ENCODE measurements at places on chromosomes 16 and 17.

DNA sequence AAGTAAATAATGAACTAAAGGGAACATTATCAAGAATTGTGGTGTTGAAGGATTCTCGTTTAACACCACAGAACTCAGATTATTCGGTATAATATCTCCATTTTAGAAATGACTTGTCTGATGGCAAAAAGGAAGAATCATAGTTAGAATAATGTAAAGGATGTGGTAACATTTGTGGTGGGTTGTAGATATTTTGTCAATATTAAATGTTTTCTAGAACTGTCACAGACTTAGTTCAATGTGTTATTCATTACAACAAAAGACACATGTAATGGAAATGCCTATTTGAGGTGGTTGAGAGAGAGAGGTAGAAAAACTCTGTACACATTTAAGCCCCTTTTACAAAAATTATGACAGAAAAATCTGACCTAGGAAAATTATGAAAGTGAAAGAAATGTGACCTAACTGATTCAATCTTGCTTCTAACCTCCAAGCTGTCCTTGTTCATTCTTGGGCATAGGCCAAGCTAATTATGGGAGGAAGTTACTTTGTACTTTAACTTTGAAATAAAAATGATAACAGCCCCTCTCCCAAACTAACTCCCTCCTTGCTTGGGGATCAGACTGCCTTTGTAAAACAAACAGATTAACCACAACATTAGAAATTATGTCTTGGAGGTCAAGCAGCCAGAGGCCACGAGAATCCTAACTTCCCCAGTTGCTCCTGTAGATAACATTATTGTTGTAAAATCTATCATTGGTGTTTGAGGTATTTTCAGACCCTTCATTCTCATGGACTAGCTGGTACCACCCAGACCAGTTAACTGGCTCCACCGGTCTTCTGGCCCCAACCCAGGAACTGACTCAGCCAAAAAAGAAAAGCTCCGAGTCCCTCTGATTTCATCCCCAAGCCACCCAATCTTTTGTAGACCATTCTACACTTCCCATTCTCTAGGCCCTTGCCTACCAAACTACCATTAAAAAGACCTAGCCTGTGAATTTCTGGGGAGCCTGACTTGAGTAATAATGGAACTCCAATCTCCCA is 1287.8 kb upstream of the CDH8 start:
- no peak for DNase-seq

GRCh38 chr17:78423961-78424675 is 45.7 kb downstream of the PGS1 start:
- no peak for DNase-seq

- no peak for DNase-seq
Measured at GRCh38 chr16:86455116-86455515, 55.2 kb upstream of the FOXF1 start.

DNA sequence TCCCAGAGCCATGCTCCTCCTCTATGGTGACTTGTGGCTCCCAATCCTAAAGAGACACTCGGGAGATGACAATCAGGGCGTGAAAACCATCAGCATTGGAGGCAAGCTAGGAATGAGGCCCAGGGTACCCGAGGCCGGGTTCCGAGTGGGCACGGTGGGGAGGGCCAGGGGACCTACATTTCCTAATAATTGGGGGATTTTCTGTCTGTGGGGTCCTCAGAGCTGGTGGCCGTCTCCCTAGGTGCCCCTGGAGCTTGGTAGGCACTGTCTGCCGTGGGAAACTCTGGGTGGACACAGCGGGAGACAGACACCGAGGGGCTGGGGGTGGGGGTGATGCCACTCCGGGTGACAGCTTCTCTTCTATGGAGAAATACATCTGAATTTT is 312.5 kb upstream of the TNRC6C start:
- DNase-seq, result no peak

- DNase-seq, result no peak
Measured at GRCh38 chr17:64022611-64023063, 2.2 kb upstream of the ICAM2 start.

DNA sequence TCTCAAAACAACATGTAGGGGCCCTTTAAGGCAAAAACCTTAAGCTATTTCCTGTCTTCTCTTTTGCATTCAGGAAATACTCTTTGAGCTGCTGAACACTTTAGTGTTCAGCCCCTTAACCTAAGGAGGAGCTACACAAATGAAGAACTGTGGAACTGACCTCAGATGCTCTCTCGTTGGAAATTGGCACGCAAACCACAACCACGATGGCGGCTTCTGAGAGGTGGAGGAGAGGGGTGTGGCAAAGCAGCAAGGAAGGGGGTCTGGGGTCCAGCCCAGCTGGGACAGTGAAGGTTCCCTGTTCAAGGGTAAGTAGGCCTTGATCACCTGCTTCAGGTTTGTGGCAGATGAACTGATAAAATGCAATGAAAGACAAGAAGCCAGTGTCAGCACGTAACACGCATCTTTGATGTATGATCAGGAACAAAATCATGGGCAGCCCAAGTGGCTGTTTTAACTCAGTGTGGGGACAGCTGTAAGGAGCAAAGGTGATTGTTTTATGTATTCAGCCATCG is 291.6 kb upstream of the TNRC6C start:
- no peak for DNase-seq

GRCh38 chr17:76304226-76305134 is 3.6 kb downstream of the QRICH2 start:
- no peak for DNase-seq

- no peak for DNase-seq
Measured at GRCh38 chr17:39939588-39940419, 12.3 kb downstream of the LRRC3C start.

GRCh38 chr16:51867386-51868065 is 679.4 kb downstream of the TOX3 start:
- DNase-seq, result no peak

- no peak for DNase-seq
Measured at GRCh38 chr16:88434353-88434690, 18.8 kb upstream of the ZFPM1 start.

DNA sequence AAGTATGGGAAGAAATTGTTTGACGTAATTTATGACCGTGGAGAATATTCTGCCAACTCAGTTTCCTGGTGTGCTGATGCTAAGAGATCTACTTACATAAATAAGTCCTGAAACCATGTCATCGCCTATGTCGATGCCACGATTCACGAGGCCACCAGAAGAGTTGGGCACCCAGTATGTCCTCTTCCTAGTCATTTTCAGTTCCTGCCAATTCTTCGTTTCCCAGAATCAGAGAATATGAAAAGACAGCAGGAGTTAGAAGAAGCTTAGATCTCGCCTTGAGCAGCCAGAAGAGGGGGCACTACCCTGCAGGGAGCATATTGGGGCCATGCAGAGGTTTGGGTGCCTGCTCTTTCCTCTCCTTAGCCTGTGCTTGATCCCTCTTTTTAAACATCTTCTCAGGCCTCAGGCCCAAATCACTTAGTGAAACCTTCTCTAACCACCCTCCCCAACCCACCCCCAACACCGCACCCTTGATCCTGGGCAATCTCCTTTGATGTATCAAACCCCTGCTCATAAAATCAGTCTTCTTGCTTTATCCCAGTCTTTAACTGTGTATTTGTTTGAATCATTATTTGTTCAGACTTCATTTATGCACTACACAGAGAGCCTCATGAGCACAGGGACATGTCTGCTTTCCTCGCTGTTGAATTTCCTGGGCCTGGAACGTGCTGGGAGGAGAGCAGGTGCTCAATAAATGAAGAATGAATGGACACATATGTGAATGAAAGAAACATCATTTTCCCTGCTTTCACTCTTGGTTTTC is 12.2 kb upstream of the LONP2 start:
- DNase-seq, result peak; percentile 1

GRCh38 chr17:81329927-81330883 is 35.1 kb upstream of the SLC38A10 start:
- DNase-seq, result no peak

- DNase-seq, result no peak
Measured at GRCh38 chr17:38967290-38967738, at the start of gene FBXO47. FBXO47 (minus strand) TSS chr17:38967403; CDS start chr17:38963025, 4,378 bp downstream.

DNA sequence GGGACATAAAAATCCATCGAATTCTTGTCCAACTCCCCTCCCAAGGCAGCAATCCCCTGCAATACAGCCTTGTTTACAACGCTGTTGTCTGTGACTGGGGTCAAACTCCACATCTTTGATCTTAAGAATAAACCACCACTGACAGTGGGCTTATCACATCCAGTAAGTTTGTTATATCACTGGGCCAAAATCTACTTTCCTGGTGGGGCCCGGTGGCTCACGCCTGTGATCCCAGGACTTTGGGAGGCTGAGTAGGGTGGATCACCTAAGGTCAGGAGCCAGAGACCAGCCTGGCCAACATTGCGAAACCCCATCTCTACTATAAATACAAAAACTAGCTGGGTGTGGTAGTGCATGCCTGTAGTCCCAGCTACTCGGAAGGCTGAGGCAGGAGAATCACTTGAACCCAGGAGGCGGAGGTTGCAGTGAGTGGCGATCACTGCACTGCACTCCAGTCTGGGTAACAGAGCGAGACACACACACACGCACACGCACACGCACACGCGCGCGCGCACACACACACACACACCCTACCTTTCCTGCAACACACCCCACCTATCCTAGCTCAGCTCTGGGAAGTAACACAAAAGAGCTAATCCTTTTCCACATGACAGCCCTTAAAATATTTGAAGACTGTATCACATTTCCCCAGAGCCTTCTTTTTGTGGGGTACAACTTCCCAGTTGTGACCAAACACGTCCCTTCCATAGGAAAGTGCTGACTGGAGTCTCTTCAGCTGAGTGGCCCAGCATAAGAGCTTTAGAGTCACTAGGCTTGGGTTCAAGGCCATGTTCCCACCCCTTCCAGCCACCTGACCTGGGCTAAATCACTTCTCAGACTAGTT is 20.9 kb upstream of the ABCC1 start:
- DNase-seq, result no peak

- no peak for DNase-seq
Measured at GRCh38 chr17:75876190-75876937, 2.0 kb downstream of the TRIM47 start.

GRCh38 chr17:77763023-77763422 is 195.5 kb upstream of the TNRC6C start:
- DNase-seq, result peak; percentile 28

GRCh38 chr17:77736721-77737120 is 221.8 kb upstream of the TNRC6C start:
- DNase-seq, result no peak

DNA sequence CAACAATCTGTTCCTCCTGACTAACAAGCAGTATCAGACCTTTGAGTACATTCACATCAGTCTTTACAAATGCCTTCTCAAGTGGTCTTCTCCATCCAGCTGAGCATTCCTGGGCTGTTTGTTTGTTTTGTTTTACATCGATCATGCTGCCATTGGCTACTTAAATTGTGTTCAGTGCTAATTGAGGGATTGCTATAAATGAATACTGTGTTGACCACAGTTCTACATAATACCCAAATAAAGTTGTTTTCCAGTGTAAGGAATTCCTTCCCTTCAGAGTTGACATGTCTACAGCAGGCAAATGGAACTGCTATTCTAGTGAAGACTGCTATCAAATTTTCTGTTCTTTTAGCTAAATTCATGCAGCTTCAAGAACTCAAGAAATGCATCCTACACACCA is 3.2 kb downstream of the CDH8 start:
- no peak for DNase-seq

- DNase-seq, result no peak
Measured at GRCh38 chr17:1919201-1919600, 89.4 kb downstream of the RPA1 start.

- DNase-seq, result no peak
Measured at GRCh38 chr17:7321466-7321865, 6.3 kb upstream of the GPS2 start.

DNA sequence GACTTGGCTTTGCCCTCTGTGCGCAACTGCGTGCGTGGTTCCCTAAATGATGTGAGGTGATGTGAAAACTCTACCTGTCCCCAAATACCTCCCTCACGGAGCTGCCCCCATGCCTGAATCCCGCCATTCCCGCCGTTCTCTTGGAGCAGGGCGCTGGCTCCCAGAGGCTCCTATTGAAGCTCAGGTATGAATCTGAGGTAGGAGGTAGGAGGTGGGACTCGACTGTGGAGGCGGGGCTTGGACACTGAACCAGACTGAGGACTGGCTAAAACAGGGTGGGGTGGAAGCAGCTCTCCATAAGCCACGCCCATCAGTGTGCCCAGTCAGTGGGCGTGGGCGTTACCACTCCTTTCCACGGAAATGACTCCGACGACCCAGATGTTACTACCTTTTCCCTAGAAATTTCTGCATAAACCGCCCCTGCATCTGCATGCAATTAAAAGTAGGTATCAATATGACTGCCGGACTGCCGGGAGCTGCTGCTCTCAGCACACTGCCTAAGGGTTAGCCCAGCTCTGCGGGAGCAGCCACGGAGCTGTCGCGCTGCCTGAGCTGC is 41.0 kb downstream of the FOXL1 start:
- no peak for DNase-seq

DNA sequence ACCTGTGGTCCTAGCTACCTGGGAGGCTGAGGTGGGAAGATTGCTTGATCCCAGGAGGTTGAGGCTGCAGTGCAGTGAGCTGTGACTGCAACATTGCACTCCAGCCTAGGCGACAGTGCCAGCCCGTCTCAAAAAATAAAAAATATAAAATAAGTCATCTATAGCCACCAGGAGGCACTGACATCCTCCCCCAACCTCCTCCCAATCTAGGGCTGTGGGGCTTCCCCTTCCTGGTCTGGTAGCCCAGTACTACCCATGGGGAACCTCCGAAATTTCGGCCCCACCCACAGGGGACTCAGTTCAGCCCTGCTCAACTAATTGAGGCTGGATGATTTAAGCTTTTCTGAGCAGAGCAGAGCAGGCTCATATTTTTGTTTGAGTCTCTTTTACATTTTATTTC is 3.2 kb downstream of the ZSCAN10 start:
- no peak for DNase-seq

- DNase-seq, result no peak
Measured at GRCh38 chr17:10127819-10128425, 70.5 kb downstream of the GAS7 start.

GRCh38 chr16:5551909-5552308 is 454.3 kb upstream of the EEF2KMT start:
- no peak for DNase-seq

- DNase-seq, result no peak
Measured at GRCh38 chr17:79109584-79109983, 35.0 kb downstream of the ENGASE start.

GRCh38 chr17:48173191-48173984 is 65.8 kb downstream of the SNX11 start:
- no peak for DNase-seq

DNA sequence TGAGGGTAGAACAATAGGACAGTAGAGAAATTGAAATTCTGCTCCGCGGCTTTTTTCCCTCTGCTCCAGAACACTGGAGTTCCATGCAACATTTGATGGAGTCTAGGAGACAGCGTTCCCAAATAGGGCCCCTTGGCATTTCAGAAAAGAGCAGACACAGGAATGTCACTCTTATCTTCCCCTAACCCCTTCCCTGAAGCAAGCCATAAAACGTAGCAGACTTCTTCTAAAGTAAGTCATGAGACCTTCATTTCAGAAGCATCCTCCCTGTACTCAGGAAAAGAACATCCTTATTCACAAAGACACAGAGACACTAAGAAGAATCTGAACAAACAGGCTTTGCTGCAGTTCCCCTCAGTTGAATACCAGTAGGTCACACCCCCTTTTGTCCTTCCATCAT is 296.1 kb upstream of the SOX9 start:
- DNase-seq, result no peak

GRCh38 chr16:2040787-2041522 is 6.7 kb downstream of the NTHL1 start:
- DNase-seq, result no peak
